Right lobe of liver (tissue), 6 donors: ENCODE measurements at places on chromosomes 11 and 22. TPM values are rescaled to one million over a fixed set of nuclear protein-coding genes. Genes with fewer than 3 reads are reported as not detected.

GRCh38 chr11:623999-624704 is 603 bp downstream of the CDHR5 start:
- DNase-seq, result peak; percentile 86

DNA sequence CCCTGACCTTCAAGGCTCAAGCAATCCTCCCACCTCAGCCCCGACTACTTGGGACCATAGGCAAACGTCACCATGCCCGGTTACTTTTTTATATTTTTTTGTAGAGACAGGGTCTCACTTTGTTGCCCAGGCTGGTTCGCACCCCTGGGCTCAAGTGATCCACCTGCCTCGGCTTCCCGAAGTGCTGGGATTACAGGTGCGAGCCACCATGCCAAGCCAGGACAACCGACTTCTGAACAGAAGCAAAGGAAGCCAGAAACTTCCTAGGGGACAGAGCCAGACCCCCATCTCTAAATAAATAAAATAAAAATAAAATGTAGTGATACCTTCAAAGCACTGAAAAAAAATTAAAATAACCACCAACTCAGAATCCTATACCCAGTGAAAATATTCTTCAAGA is 26.4 kb downstream of the C11orf58 start:
- no peak for DNase-seq

FGF19 gene
- not detected for total RNA-seq

TMPRSS5 gene
- 0.15 TPM for total RNA-seq
